ENCODE measurements at places on chromosomes 13 and 19. TPM values are rescaled to one million over a fixed set of nuclear protein-coding genes. Genes with fewer than 3 reads are reported as not detected.

GRCh38 chr13:95245071-95245470, 56.2 kb downstream of the ABCC4 start:
- H3K4me3 ChIP-seq: no peak overlapping the region
- no peaks in the 10 kb centered on the region for H3K27me3 ChIP-seq
- DNase-seq: no peak
- H3K27ac ChIP-seq: no peak overlapping the region

C5AR2 gene
- total RNA-seq: not detected

ZSCAN22 gene
- 4.7 TPM for total RNA-seq

BCL3 gene
- total RNA-seq: 2.2 TPM

- no peaks in the 10 kb centered on the region for H3K27me3 ChIP-seq
- no peak overlapping the region for H3K27ac ChIP-seq
- no peaks in the 10 kb centered on the region for H3K36me3 ChIP-seq
- no peaks in the 10 kb centered on the region for H3K4me1 ChIP-seq
- no peak overlapping the region for H3K4me3 ChIP-seq
Observed at GRCh38 chr13:65915195-65915594, 1314.9 kb downstream of the PCDH9 start.

DNA sequence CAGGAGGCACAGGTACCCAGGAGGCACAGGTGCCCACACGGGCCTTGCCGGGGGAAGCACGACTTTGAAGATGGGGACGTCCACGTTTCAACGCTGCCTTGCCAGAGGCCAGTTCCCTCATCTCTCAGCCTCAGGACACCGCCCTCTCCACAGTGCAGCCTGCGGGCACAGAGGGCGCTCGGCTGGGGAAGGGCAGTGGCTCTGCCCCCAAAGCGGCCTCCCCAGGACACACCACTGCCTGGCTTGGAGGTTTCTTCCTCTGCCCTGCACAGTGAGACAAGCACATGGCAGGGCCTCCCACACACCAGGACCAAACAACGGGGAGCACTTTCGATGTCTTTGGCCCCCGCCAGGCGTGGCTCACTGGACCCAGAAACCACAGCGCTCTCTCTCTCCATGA, 73.0 kb downstream of the RASA3 start:
- H3K36me3 ChIP-seq: no peaks in the 10 kb centered on the region
- DNase-seq: no peak
- no peaks in the 10 kb centered on the region for H3K27me3 ChIP-seq
- no peak overlapping the region for H3K4me3 ChIP-seq

GRCh38 chr13:113768018-113768905, 9.2 kb downstream of the TMEM255B start:
- no peaks in the 10 kb centered on the region for H3K27me3 ChIP-seq
- no peaks in the 10 kb centered on the region for H3K36me3 ChIP-seq
- H3K4me3 ChIP-seq: no peak overlapping the region
- DNase-seq: no peak

DNA sequence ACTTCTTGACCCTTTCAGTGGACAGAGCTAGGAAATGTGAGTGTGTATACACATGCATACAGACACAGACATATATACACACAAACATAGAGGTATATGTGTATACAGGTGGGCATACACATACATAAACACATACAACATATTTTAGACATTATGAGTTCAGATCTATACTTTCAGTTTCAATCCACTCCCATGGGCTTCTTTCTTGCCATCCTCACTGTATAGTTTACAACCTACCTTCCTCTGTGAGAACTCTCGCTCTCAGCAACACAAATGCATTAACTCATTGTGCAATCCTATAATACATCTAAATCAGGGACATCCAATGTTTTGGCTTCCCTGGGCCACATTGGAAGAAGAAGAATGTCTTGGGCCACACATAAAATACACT, 21.2 kb upstream of the SCEL start:
- DNase-seq: no peak
- H3K4me1 ChIP-seq: no peaks in the 10 kb centered on the region

GRCh38 chr19:35316560-35316959, 12.4 kb upstream of the CD22 start:
- H3K4me3 ChIP-seq: no peak overlapping the region
- no peaks in the 10 kb centered on the region for H3K27me3 ChIP-seq
- H3K36me3 ChIP-seq: no peaks in the 10 kb centered on the region

DNA sequence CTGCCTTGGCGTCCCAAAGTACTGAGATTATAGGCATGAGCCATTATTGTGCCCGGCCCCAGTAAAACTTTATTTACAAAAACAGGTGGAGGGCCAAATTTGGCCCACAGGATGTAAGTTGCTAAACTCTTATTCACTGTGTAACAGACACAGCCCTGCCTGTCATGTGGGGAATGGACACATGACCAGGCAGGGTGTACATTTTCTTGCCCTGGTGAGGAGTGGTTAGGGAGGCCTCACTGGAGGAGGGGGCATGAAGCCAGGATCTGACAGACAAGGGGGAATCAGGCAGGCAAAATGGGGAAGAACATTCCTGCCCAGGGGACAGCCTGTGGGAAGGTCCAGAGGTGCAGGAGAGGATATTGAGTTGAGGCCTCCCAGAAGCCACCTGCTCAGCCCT, 7.4 kb upstream of the PGLS start:
- no peaks in the 10 kb centered on the region for H3K27me3 ChIP-seq
- DNase-seq: no peak
- no peaks in the 10 kb centered on the region for H3K4me1 ChIP-seq
- H3K27ac ChIP-seq: no peak overlapping the region

GRCh38 chr13:75739244-75739868, 103.2 kb downstream of the LMO7 start:
- no peak for DNase-seq
- H3K4me3 ChIP-seq: no peak overlapping the region
- H3K27me3 ChIP-seq: no peaks in the 10 kb centered on the region
- no peak overlapping the region for H3K27ac ChIP-seq
- H3K36me3 ChIP-seq: peaks cover 5% of the 10 kb centered on the region

ADGRE1 gene
- total RNA-seq: not detected

DNA sequence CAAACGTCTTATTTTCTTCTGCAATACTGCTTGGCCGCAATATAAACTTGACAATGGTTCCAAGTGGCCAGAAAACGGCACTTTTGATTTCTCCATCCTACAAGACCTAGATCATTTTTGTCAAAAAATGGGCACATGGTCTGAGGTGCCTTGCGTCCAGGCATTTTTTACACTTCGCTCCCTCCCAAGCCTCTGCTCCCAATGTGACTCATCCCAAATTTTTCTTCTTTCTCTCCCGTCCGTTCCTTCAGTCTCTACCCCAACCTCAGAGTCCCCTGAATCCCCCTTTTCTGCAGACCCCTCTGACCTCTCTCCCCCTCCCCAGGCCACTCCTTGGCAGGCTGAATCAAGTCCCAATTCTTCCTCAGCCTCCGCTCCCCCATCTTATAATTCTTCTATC, 14.3 kb upstream of the OR10H1 start:
- no peaks in the 10 kb centered on the region for H3K4me1 ChIP-seq
- H3K27me3 ChIP-seq: no peaks in the 10 kb centered on the region
- H3K4me3 ChIP-seq: no peak overlapping the region

DNA sequence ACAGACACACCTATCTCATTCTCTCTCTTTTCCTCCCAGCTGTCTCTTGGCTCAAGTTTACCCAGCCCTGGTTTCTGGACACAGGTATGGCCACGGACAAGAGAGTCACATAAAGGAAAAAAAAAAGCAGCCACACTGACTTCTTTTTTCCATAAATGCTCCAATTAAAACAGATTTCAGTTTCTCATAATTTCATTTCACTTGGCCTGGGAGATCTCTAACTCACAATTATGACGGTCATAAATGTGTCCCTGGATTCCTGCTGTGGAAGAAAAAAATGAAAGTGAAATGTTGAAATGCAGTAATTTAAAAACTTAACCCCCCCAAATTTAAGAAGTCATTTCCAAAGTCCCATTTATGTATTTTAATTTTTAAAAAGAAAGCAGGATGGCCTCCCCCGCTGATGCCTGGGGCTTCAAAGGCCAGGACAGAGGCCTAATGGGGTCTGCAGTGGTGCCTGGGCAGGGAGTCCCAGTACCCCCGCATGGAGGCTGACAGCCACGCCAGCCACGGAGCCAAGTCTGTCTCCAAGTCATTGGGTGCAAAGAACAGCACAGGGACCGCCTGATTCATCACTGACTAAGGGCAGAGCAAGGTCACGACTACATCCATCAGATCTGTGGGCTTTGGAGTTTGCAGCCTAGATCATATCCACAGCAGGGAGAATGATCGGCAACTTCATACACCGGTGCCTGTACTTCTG, 79.7 kb downstream of the TSHZ3 start:
- DNase-seq: no peak
- no peak overlapping the region for H3K27ac ChIP-seq
- H3K4me1 ChIP-seq: no peaks in the 10 kb centered on the region

CGB1 gene
- total RNA-seq: not detected

GRCh38 chr13:45592758-45593157, 22.8 kb downstream of the ERICH6B start:
- DNase-seq: no peak
- no peak overlapping the region for H3K4me3 ChIP-seq
- no peaks in the 10 kb centered on the region for H3K36me3 ChIP-seq
- H3K4me1 ChIP-seq: no peaks in the 10 kb centered on the region

DNA sequence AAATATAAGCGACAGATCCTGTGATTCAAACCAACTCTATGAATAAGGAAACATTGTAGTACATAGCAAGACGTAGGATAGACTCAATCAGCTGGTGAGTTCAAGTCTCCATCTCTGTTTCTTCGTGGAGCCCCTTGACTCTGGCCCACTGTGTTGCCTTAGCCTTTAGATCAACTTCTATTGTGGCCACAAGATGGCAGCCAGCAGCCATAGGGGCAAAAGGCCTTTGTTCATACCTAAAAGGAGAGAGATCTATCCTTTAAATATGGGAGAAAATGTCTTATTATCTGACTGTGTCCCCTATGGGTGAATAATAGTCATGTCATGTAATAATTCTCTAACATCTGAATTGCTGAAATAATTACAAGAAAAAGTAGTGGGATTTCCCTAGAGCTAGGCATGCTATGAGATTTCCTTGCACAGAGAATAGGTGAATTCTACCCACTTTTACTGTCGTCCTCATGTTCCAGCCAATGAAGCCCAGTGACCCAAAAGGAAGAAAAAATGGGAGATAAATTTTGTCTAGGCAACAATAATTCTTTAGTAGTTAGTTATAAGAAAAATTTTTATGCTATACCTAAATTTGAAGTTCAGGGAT, 129.4 kb downstream of the PCDH20 start:
- DNase-seq: peak; percentile 53
- no peak overlapping the region for H3K27ac ChIP-seq
- no peaks in the 10 kb centered on the region for H3K27me3 ChIP-seq
- H3K36me3 ChIP-seq: no peaks in the 10 kb centered on the region

DNA sequence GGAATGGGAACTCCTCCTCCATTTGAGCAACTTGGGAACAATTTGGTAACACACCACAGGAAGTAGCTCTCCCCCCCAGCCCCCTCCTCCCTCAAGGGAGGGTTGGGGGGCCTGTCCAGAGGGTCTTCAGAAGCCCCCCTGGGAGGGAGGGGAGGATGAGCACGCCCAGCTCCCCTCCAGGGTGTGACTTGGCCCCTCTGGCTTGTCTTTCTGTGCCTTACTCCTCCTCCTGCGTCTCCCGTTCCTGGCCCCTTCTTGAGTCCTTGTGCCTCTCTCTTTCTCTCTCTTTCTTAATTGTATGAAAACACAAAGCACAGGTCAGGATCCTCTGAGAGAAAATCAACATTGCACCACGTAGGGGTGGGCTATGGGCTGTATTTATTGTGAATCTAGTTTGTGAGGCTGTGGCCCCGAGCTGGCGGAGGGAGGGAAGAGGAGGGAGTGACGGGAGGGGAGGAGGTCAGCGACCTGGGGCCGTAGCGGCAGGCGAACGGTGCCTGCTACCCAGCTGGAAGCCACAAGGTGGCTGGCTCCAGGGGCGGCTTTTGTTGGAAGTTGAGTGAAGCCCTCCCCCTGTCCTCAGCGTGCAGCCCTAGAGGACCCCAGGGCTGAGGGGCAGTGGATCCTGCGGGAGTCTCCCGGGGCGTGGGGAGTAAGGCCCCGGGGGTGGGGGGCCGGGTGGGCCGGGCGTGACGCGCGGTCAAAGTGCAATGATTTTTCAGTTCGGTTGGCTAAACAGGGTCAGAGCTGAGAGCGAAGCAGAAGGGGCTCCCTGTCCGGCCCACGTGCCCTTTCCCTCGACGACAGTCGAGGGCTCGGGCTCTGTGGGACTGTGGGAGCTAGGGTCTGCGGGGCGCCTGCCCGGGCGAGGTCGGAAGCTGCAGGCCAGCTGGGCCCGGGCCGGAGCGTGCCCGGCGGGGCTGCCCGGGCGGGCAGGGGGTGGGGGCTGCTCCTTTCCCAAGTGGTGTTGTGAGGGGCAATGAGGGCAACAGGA, 6.4 kb downstream of the LYL1 start:
- 0 out of 2 replicates have a peak, but pooled peaks cover 2% of the 10 kb centered on the region for H3K4me1 ChIP-seq
- no peaks in the 10 kb centered on the region for H3K36me3 ChIP-seq
- H3K27ac ChIP-seq: no peak overlapping the region
- H3K27me3 ChIP-seq: peaks cover 39% of the 10 kb centered on the region
